ENCODE measurements at places on chromosomes 7 and 10.

GRCh38 chr10:80506189-80506575, 31.5 kb upstream of the SH2D4B start:
- DNase-seq = no peak

DNA sequence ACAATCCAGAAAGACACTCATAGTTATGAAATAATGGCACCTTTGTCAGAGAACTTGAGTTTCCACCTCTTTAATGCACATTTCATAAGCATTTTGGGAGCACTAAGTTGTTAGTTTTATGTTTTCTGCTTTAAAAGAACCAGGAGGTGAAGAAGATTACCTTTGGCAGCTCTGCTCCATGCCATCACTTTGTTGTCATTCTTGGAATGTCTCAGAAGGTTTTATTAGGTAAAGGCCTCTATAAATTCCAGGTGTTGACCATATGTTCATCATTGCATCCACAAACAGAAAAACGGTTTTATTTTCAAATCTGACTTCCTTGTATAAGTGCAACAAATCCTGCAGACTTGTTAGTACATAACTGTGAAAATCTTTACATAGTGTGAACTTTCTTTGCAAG, 424.8 kb downstream of the MDFIC start:
- DNase-seq = no peak

- DNase-seq = no peak
Measured at GRCh38 chr10:82266438-82266837, 391.4 kb downstream of the NRG3 start.

DNA sequence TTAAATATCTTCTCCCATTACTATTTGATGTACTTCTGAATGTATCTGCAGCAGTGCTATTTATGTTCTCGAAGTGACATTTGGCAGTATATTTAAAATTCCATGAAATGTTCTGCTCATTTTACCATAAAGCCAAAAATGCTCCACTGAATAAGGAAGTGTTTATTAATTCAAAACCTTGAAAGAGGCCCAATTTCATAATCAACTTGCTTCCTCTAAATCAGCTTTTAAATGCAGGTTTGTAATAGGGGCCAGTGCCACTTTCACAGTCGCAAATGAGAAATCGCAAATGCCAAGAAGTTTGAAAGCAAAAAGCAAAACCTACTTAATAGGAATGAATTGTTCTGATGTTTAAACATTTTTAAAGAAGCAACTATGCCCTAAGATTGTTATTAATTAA, 11.4 kb downstream of the NHLRC2 start:
- no peak for DNase-seq

DNA sequence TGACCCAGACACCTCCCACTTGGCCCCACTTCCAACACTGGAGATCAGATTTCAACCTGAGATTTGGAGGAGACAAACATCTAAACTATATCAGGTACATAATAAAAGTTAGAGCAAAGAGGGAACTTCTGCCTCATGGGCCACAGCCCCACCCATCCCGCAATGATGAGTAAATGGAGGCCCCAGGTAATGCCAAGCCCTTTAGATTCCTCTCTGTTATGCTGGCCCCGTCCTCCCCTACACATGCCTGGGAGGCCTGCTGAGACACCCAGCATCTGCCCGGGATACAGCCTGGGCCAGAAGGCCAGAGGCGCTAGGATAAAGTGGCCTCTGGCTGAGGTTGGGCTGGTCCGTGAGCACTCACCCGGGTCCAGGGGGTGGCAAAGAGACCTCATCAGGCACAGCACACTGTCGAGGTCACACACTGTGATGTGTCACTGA, 185.5 kb upstream of the SH2B2 start:
- DNase-seq = no peak

- no peak for DNase-seq
Measured at GRCh38 chr10:113132591-113133121, 182.6 kb downstream of the TCF7L2 start.

GRCh38 chr10:484441-484924, 205.0 kb downstream of the DIP2C start:
- DNase-seq = no peak

- no peak for DNase-seq
Measured at GRCh38 chr7:16668978-16669377, 23.0 kb downstream of the BZW2 start.

GRCh38 chr10:43056568-43057011, 20.3 kb upstream of the RET start:
- DNase-seq = no peak

GRCh38 chr7:111770116-111770515, 207.8 kb upstream of the IMMP2L start:
- DNase-seq = no peak

DNA sequence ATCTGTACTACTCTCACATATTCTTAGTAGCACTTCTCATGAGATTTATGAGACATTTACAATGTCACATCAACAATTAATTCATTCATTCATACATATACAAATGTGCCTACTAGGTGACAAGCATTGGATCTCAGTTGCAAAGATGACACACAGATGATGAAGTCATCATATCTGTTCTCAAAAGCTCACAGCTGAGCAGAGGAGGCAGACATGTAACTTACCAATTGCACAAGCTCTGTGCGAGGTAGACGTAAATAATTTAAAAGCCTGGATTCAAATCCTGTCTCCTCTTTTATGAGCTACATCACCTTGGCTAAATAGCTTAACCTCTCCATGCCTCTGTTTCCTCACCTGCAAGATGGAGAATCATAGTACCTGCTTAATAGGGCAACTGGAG, 109.4 kb upstream of the FAM133B start:
- no peak for DNase-seq

- no peak for DNase-seq
Measured at GRCh38 chr10:130045091-130045652, 65.5 kb downstream of the C10orf143 start.

- DNase-seq = no peak
Measured at GRCh38 chr10:57973451-57973850, 294.2 kb downstream of the IPMK start.

GRCh38 chr10:4183761-4184261, 398.8 kb upstream of the KLF6 start:
- no peak for DNase-seq

DNA sequence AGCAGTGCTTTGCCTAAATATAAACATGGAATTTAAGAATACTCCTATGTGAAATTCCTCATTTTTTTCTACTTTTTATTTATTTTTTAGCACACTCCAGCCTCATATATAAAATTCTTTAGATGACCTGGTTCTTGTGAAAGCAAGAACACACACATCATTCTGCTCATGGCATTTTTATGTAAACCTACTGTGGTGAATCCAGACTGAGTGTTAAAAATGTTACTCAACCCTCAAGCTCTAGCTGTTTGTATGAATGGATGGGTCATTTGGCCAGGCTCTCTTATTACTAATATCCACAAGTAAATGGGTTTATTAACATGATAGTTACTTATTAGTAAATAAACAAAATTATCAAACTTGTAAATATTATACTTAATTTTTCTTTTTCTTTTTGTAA, 551.7 kb upstream of the LRRN3 start:
- DNase-seq = no peak

GRCh38 chr7:113832196-113832745, 86.5 kb downstream of the PPP1R3A start:
- no peak for DNase-seq

Measured in progenitor cell of endocrine pancreas (in vitro differentiated cells).